Chondrocyte (in vitro differentiated cells): ENCODE measurements at places on chromosomes 7 and 10.

- no peak overlapping the region for H3K27ac ChIP-seq
- no peaks in the 10 kb centered on the region for H3K36me3 ChIP-seq
- H3K4me3 ChIP-seq = no peak overlapping the region
- no peak for DNase-seq
- peaks cover 29% of the 10 kb centered on the region for H3K27me3 ChIP-seq
These were observed 285.9 kb downstream of the LRMDA start for GRCh38 chr10:75717126-75717916.

DNA sequence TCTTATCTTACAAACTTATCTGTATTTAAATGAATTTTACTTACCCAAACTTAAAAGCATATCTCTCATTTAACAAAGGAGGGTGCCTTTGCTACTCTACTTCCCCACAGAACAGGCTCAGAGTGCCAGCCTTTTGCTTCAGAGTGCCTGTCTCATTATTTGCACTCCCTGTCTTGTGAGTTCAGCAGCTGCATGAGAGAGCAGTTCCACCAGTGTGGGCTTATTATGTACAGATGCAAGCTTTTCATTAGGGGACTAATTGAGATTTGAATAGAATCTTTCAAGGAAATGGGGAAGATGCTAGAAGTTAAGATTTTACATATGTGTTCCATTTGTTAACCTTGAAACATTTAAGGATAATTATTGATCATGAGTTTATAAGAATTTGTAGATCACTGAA is 310.2 kb upstream of the LRRN3 start:
- H3K4me1 ChIP-seq = peaks cover 12% of the 10 kb centered on the region
- H3K27ac ChIP-seq = no peak overlapping the region
- no peak for DNase-seq
- no peaks in the 10 kb centered on the region for H3K36me3 ChIP-seq

- H3K36me3 ChIP-seq = no peaks in the 10 kb centered on the region
- peaks cover 2% of the 10 kb centered on the region for H3K27me3 ChIP-seq
- H3K4me3 ChIP-seq = no peak overlapping the region
- H3K4me1 ChIP-seq = no peaks in the 10 kb centered on the region
These were observed 304.1 kb downstream of the GRM8 start for GRCh38 chr7:126948664-126949063.

DNA sequence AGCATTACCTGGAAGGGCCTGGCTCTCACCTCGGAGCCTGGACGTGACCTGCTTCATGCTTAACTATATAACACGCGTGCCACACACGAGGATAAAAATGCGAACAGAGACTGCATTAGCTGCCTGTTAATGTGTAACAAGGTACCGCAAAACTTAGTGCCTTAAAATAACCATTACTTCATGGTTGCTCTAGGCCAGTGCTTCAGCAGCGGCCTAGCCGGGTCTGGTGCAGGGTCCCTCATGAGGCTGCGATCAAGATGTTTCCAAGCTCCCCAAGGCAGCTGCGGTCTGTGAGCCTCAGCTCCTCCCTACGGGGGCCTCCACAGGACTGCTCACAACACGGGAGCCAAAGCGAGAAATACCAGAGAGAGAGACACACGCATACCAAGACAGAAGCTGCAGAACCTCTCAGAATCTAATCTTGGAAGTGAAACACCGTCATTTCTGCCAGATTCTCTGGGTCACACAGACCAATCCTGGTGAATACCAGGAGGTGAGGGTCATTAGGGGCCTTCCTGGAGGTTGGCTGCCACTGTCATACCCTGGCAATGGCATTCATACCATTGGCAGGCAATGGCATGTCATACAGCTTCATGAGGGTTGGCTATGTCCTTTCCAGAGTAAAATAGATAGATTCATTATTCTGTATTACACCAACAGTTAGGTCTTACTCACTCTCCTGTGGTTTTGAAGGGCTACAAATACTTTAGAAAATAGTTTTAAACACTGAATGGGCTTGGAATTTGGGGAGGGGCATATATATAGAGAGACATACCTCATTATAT is 94.5 kb downstream of the HIPK2 start:
- peaks cover 22% of the 10 kb centered on the region for H3K36me3 ChIP-seq
- no peak for DNase-seq
- H3K27me3 ChIP-seq = no peaks in the 10 kb centered on the region
- H3K4me3 ChIP-seq = no peak overlapping the region
- peak overlapping the region; percentile 98 for H3K27ac ChIP-seq

DNA sequence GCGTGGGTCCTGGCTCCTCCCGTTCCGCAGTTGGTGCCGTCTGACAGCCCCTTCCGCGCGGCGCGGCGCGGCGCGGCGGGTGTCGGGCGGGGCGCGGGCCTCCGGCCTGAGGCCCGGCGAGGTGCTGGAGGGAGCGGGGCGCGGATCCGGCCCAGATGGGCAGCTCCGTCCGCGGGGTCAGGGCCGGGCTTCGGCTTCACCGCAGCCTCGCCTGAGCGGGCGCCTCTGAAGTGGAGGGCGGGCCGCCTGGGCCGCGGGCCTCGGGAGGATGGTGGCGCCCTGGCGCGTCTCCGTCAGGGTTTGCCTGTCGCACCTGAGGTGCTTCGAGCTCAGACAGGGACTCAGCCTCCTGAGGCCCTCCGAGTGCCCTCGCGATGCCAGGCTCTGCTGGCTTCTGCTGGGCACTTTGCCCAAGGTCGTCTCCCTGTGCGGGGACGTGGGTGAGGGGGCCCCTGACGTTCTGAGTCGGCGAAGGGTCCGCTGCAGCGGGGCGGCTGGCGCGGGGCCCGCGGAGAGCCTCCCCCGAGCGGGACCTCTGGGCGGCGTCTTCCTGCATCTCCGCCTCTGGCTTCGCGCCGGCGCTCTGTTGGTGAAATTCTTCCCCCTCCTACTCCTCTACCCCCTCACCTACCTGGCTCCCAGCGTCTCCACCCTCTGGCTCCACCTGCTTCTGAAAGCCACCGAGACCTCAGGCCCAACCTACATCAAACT is 473 bp downstream of the ADCK2 start:
- H3K4me3 ChIP-seq = peak overlapping the region; percentile 76
- peak; percentile 77 for DNase-seq
- no peak overlapping the region for H3K27ac ChIP-seq
- peaks cover 7% of the 10 kb centered on the region for H3K36me3 ChIP-seq
- peaks cover 30% of the 10 kb centered on the region for H3K4me1 ChIP-seq
- no peaks in the 10 kb centered on the region for H3K27me3 ChIP-seq

DNA sequence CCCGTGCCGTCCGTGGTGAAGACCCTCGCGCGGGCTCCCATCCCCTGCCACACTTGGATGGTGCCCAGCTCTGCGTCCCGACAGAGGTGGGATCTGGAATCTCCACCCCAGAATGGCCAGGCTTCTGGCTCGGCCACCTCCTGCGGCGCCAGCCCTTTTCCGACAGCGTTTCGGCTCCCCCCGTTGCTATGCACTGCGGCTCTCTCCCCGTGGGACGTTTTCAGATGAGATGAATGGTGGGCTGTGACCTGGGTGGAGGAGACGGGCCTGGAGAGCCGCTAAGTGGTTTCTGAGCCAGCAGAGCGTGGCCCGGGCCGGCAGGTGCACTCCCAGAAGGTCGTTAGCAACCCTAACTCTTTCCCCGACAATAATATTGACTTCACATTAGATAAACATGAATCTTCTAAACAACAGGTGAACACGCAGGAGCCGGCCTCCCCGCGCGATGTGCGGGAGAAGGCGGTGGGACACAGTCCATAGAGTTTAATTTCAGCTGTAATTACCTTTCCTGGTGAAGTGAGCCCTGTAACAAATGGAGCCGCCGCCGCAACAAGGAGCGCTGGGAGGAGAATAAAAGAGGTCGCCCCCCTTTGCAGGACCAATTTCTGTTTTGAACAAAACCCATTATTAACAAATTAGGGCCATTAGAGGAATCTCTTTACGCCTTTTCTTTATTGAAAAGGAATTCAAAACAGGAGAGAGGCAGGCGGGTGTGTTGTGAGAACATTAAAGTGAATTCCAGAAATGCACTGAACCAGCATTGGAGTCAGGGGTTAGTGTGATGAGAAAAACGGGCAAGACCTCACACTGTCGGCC is 294.3 kb upstream of the PFKP start:
- H3K36me3 ChIP-seq = no peaks in the 10 kb centered on the region
- no peak overlapping the region for H3K4me3 ChIP-seq
- peaks cover 37% of the 10 kb centered on the region for H3K27me3 ChIP-seq

- no peaks in the 10 kb centered on the region for H3K36me3 ChIP-seq
- H3K27me3 ChIP-seq = no peaks in the 10 kb centered on the region
- DNase-seq = no peak
- H3K4me1 ChIP-seq = peaks cover 57% of the 10 kb centered on the region
- H3K27ac ChIP-seq = peak overlapping the region; percentile 37
These were observed 62.0 kb downstream of the CUBN start for GRCh38 chr10:17067376-17068264.
